Hematopoietic multipotent progenitor cell treated with erythropoietin and hydrocortisone succinate and interleukin-3 and kit ligand, for 15 days (in vitro differentiated cells): ENCODE measurements at places on chromosomes 7 and 10.

GRCh38 chr10:46548498-46549090 is 7.9 kb downstream of the GPRIN2 start:
- DNase-seq, result no peak

DNA sequence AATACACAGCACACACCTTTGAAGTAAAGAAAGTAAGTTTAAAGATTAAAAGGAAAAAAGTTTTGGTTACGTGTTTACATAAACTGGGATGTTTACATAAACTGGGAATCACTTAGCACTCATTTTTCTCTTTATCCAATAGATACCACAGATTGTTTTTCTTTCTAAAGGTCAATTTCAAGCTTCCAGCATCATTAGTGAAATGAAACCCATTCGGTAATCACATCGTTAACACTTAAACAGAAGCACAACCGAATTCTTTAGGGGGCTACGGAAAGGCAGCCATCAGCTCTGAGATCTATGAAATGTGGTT is 1.1 kb downstream of the ODAD2 start:
- no peak for DNase-seq

DNA sequence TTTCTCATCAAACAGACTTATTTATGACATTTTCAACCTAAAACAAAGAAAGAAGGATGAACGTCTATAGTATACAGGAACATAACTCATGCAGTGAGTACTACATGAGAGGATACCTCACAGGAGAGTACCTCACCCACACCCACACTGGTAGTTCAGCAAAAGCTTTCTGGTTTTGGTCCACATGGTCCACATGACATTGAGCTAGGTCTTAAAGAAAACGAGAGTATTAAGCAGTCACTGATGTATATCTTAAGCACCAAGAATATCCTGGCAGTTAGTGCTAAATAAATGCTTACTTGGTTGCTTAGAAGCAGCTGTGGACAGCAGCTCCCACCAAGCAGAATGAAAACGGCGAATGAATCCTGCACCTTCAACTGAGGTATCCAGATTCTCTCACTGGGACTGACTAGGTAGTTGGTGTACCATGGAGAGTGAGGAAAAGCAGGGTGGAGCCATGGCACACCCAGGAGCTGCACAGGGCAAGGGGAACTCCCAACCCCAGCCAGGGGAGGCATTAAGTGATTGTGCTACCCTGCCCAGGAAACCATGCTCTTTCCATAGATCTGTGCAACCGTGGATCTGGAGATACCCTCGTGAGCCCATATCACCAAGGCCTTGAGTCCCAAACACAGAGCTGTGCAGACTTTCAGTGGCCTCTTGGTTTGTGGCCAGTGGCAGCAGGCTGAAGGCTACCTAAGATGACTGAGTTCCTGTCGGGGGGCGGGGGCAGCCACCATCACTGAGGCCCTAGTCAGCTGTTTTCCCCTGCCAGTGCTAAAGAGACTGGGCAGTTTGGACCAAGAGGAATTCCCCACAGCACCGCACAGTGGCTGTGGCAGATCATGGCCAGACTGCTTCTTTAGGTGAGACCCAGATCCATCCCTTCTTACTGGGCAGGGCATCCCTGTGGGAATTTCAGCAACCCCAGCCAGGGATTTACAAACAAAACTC is 143.4 kb downstream of the SGMS1 start:
- no peak for DNase-seq

DNA sequence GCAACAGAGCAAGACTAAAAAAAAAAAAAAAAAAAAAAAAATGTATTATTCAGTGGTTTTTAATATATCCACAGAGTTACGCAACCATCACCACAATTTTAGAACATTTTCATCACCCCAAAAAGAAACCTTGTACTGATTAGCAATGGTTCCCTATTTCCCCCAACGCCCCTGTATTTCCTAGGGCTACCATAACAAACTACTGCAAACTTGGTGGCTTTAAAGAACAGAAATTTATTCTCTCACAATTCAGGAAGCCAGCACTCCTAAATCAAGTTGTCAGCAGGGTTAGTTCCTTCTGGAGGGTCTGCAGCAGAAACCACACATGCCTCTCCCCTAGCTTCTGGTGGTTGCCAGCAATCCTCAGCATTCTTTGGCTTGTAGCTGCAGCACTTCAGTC is 5.9 kb upstream of the NUP42 start:
- DNase-seq, result no peak

GRCh38 chr10:29496341-29497162 is 138.2 kb downstream of the SVIL start:
- DNase-seq, result peak; percentile 47

GRCh38 chr10:30751678-30752331 is 122.3 kb upstream of the LYZL2 start:
- DNase-seq, result peak; percentile 81

- DNase-seq, result no peak
Observed at GRCh38 chr7:76998285-76998589, 33.9 kb downstream of the SPDYE17 start.

DNA sequence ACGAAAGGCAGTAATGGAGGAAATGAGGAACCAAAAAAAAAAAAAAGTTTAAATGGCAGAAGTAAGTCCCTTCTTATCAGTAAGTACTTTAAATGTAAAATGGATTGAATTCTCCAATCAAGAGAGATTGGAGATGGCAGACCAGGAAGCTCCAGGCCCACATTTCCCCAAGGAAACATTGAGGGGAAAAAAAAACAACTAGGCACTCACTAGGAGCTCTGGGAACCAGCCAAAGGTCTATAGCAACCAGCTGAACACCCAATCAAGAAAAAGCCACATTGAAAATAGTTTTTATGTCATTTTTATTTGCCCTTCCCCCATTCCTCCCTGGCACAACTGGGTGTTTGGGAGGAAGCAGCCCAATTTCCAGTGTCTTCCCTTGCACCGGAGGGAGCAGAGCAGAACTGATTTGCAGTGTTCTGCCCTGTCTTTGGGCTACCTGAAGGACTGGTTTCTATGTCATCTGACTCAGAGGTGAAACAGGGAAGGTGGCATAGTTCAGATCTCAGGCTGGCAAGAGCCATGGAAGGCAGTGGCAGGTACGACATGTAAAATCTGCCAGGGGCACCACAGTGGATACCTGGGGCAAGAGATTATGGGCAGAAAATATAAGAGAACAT is 121.9 kb downstream of the SMURF1 start:
- no peak for DNase-seq

GRCh38 chr10:57579926-57580325 is 687.8 kb downstream of the IPMK start:
- no peak for DNase-seq

DNA sequence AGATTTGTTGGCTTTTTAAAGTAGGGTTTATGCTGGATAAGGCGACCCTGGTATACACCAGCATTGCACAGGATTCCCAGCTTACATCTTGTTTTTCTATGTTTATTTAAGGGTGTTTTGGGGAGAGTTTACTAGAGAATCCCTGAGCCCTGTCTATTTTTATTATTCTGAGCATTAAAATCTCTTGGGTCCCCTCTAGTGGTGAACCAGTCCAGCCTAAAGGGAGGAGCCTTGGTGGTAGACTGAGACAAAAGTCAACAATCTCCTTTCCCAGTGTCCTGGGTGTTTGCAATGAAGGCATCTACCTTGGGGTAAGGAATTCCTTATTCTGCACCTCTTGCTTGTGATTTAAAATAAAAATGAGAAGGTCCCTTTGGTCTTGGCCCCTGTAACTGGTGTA is 38.2 kb downstream of the ANTXRL start:
- DNase-seq, result peak; percentile 13

GRCh38 chr7:49766966-49767365 is 6.5 kb upstream of the VWC2 start:
- DNase-seq, result no peak

DNA sequence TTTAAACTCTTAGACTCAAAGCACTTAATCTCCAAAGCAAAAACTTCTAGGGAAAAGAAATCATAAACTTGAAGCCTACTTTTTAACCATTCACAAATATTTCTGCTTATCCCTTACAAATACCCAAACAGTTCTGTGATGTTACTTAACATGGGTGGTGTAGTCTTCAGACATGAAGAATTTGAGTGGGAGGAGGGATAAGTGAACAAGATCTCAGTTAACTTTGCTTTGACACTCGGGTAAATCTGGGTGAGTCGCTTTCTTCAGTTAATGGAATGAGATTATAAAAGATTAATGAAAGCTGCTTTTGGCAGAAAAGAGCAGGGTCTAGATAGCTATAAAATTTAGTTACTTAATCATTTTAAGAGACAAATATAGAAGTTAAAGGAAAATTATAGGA is 47.5 kb downstream of the RNF133 start:
- no peak for DNase-seq

- DNase-seq, result no peak
Observed at GRCh38 chr10:129057856-129058663, 409.0 kb upstream of the MGMT start.

GRCh38 chr7:91443862-91444261 is 179.6 kb downstream of the FZD1 start:
- no peak for DNase-seq

DNA sequence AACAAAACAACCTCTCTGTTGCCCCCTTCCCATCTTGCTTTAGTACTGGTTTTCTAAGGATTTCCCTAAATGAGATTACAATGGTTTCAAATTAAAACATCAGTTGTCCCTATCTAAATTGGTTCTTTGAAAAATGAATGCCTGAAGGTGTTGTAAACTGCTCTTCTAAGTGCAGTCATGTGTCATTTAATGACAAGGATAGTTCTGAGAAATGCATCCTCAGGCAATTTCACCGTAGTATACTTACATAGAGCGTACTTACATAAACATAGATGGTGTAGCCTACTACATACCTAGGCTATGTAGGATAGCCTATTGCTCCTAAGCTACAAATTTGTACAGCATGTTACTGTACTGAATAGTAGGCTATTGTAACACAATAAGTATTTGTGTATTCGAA is 278.1 kb downstream of the MAGI2 start:
- no peak for DNase-seq

DNA sequence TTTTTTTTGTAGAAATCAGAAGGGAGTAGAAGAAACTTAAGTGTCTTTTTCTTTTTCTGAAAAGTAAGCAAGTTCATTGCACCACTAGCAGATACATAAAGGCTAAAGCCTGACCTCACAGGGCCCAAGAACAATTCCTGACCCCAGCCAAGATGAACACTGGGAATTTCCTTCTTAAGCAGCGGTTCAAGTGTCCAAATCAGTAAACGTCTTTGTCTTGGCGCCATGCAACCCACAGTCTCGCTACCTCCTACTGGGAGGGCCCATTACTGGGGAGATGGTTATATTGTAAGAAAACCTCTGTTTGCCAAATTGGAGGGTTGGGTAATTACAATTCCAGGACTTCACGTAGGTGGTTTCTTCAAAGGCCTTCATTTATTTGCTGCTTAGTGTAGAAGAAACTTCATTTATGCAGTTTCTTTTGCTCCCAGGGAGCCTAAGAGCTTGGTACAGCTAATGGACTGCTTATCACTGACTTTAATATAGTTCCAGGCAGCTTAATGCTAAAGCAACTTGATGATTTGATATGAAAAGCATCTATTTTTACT is 58.3 kb upstream of the ADRB1 start:
- DNase-seq, result no peak

DNA sequence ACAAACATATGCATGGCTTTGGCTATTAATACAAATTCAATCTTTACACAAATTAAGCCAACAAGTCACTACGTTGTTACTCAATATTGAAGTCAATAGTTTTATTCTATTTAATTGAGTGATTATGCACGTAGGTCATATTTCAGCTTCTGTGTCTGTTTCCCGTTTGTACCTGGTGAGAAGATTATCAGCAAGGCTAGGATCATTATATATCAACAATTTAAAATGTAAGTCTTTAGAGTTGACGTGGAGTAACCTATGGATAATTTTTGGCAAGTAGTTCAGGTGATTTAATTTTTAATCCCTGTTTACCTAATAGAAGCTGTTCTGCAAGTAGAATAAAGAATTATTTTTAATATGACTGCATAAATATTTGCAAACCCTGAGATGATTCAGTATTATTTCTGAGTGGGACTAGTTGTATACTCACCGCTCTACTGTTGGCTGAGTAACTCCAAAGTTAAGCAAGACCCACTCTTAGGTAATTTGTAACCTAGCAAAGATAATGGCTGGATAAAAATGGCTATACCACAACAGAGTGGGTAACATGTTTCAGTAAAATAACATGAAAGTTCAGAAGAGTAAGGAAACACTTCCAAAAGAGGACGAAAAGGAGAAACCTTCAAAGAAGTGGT is 161.0 kb downstream of the HGF start:
- no peak for DNase-seq

GRCh38 chr10:28991333-28992270 is 297.3 kb upstream of the LYZL1 start:
- DNase-seq, result peak; percentile 10

DNA sequence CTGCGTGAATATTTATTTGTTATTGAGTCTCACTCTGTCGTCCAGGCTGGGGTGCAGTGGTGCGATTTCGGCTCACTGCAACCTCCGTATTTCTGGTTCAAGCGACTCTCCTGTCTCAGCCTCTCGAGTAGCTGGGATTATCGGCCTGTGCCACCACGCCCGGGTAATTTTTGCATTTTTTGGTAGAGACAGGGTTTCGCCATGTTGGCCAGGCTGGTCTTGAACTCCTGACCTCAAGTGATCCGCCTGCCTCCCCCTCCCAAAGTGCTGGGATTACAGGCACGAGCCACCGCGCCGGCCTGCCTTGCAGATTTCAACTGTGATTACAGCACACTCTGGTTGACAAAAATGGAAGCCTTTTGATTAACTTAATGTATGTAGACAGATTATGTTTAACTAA is 730.0 kb upstream of the VSTM2A start:
- DNase-seq, result no peak

GRCh38 chr10:61470740-61471139 is 17.6 kb upstream of the TMEM26 start:
- DNase-seq, result no peak

- DNase-seq, result no peak
Observed at GRCh38 chr7:96269246-96269994, 52.5 kb downstream of the SLC25A13 start.

DNA sequence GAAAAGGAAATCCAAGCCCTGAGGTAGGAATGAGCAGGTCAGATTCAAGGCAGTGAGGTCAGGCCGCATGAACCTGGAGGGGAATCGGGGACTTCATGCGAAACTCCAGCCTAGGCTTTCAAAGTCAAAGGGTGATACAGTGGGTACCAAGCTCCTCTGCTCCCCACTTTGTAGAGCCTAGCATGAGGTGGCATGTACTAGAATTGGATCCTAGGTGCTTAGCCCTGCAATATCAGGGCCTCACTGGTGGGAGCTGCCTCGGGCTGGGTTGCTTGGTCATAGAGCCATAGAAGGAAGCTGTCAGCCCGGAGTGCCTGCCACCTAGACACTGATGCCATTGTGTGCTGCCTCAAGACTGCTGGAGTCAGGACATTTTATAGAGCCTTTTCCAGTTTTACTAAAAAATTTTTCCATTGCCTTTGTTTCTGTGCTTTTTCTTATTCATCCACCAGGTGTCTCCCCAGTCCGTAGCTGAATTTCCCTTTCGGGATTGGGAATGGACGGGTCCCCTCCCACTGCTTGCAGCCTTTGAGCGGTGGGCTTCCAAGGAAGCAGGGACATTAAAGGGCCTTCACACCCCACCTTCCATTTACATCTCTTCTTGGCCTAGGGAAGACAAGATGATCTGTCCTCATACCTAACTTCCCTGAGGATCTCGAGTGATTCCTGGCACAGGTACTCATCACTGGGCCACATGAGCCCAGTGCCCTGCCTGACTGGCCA is 5.5 kb upstream of the LZTS2 start:
- DNase-seq, result no peak
